ENCODE measurements at places on chromosomes 11 and 22. TPM values are rescaled to one million over a fixed set of nuclear protein-coding genes. Genes with fewer than 3 reads are reported as not detected.

The UBE4A gene
- 39.2 TPM for total RNA-seq

The TMPRSS6 gene
- total RNA-seq: 1.4 TPM

The CTTN gene
- total RNA-seq: 316 TPM

The FOLR1 gene
- total RNA-seq: 41.2 TPM

The MYO7A gene
- total RNA-seq: 10.7 TPM

The CHRM4 gene
- 0.16 TPM for total RNA-seq

The ACCS gene
- 39.0 TPM for total RNA-seq

The MFNG gene
- total RNA-seq: 31.1 TPM

The CHCHD10 gene
- total RNA-seq: 190 TPM

The LAYN gene
- 7.6 TPM for total RNA-seq

The MYO18B gene
- 0.41 TPM for total RNA-seq

The P2RX6 gene
- total RNA-seq: 1.0 TPM

The TEX54 gene
- not detected for total RNA-seq

The MRGPRE gene
- 0.22 TPM for total RNA-seq

The PRR5L gene
- total RNA-seq: 17.5 TPM

The SCARF2 gene
- 12.3 TPM for total RNA-seq

The NXPE2 gene
- total RNA-seq: 0.22 TPM

The OOSP3 gene
- not detected for total RNA-seq

The RASSF10 gene
- total RNA-seq: 9.7 TPM

The RIMBP3C gene
- 0.22 TPM for total RNA-seq

The PRDM10 gene
- total RNA-seq: 8.0 TPM

The RIMBP3B gene
- 0.16 TPM for total RNA-seq

The YPEL1 gene
- 6.1 TPM for total RNA-seq

The GNAZ gene
- total RNA-seq: 5.7 TPM

The APBB1 gene
- 43.7 TPM for total RNA-seq

The PKDREJ gene
- 0.06 TPM for total RNA-seq

The CCDC188 gene
- total RNA-seq: 2.8 TPM

The ADM gene
- total RNA-seq: 14.4 TPM

The CARD18 gene
- not detected for total RNA-seq

The MFRP gene
- total RNA-seq: not detected

Measured in kidney (tissue), 22 donors.